ENCODE measurements at places on chromosomes 6 and 20.

DNA sequence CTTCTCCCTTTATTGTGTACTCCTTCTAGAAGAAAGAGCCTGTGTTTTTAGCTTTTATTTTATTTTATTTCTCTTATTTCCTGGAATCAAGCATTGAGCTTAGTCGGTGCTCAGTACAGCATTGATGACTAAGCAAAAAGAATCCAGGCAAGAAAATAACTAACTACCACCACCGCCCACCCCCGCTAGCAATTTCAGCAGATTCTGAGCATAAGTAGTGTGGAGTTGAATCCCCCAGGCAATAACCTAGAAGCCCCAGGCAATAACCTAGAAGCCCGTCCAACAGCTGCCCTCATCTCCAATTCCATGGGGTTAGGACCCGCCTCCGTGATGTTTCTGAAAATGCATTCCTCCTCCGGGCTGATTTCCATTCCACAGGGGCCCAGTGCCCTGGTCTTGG, 258.0 kb upstream of the TAB2 start:
- peak; percentile 45 for DNase-seq

DNA sequence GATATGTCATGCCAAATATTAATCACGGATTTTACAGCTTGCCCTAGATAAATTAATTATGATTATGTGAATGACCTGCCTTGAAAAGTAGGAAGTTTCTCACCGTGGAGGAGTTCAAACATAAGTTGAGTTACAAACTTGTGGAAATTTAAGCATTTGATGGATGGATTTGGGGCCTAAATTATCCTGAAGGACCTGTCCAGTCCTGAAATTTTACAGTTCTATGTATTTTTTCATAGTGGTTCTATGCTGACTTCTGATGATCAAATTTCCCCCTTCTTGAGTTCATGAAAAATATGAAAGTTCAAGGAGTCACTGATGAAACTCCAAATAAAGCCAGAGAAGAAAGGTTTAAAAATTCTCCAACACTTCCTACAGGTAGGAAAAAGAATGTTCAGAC, 178.6 kb downstream of the SLC35F1 start:
- DNase-seq: no peak

DNA sequence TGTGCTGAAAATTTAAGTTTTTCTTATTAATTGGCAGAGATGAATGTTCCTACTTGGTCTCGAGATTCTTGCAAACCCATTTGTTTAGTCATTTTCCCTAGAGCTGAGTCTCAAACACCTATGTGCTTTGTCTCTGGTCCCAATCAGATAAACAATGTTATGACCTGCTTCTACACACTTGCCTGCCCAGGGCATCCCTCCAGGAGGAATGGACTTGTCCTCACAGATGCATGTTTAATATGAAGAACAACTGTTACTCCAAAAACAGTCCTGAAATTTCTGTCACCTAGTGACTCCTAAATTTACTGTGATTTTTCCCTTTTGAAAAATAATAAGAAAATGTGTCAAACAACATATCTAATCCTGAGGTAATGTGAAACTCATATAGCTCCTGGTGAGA, 43.7 kb downstream of the HDGFL1 start:
- no peak for DNase-seq

GRCh38 chr20:23344336-23344735, 6.3 kb upstream of the NXT1 start:
- no peak for DNase-seq
